T-helper 1 cell (primary cell): ENCODE measurements at places on chromosomes 7 and 10.
A peak's percentile ranks its signal among the peaks of the same experiment; 100 is the strongest.

DNA sequence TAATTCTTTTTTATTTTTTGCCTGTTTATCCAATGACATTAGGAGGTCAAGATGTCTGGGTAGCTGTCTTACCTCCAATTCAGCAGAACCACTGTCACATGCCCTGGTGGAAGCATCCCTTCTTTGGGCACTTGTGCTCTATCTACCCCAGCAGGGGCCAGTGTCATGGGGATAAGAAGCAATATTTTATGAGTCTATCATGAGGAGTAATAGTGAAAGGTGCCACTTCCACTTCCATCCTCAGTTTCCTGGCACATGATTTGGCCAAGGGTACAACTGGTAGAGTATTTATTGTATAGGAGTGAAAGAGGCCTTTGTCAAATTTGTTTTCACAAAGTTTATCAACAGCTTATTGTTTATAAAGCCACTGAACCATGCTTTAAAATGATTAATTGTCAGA, 112.5 kb downstream of the CCDC71L start:
- DNase-seq: no peak

DNA sequence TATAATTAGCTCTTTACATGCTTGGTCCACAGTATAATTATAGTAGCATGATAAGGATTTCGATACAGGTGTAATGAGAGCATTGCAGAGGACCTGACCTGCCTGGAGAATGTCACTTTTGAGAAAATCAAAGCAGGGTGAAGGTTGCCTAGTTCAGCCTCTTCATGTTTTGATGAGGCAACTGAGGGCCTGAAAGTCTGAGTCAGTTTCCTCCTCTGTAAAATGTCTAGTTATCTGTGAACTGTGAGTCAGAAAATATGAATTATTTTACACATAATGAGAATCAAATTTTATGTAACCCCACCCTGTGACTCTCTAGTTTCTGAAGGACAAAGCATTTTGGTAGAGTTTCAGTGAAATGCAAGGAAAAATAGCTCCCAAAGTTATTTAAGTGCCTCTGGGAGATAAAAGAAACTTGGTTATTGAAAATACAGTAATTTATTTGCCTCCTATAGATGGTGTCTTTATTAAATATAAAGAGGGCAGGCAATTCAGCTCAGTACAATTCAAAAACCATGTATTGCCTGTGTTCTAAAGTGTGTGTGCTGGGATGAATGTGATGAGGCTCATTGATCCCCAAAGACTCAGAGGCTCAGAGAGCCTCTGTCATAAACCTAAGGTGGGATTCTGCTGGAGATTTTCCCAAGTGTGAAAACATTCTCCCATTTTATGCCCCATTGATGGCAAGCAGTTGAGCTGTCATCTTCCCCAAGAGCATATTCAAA, 37.3 kb upstream of the SAMD9L start:
- peak; percentile 29 for DNase-seq

DNA sequence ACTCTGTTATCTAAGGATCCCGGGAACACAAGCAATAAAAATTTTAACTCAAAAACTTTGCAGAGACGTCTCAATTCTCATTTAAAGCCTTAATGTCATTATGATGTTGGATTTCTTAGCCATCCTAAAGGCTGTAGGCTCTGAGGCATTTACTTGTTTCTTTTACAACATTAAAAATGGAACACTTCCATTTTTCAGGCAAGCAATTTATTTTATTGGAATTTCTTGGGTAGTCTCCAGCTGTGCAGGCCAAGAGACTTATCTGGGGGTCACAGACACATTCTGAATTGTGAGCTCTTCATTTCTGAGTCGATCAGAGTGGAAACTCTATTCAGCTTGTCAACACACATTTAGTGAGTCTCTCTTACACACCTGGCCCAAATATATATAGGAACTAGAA, 48.0 kb upstream of the KIF5B start:
- no peak for DNase-seq

- no peak for DNase-seq
These were observed 306.6 kb upstream of the ZMIZ1 start for GRCh38 chr10:78762086-78762630.

- no peak for DNase-seq
These were observed 24.0 kb downstream of the GSTO2 start for GRCh38 chr10:104293011-104293410.

- no peak for DNase-seq
These were observed 2.0 kb upstream of the ANLN start for GRCh38 chr7:36387435-36388231.

GRCh38 chr7:22426463-22427094, 69.6 kb upstream of the RAPGEF5 start:
- DNase-seq: no peak

GRCh38 chr7:137454246-137454724, 110.8 kb upstream of the PTN start:
- DNase-seq: no peak

DNA sequence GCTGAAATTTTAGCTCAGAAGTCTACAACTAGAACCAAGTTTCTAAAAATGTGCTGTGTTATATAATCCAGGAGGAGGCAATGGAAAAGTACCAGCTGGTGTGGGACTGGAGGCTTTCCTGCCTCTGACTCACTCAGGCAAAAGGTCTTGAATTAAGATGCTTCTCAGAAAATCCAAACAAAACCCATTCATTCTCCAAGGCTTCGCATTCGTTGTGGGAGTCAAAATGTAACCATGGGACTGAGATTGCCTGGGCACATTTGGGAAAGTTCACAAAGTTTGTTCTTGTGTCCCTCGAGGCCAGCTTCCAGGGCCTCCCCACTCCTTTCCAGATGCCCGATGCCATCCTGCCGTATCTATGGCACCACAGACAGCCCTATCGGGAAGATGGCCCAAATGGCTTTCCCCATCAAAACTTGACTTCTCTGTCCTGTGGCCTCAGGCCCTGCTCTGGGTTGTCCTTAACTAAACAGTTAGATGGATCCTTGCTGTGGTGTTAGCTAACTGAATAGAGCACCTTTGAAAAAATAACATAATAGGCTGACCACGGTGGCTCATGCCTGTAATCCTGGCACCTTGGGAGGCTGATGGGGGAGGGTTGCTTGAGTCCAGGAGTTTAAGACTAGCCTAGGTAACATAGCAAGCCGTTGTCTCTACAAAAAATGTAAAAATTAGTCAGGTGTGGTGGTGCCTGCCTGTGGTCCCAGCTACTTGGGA, 180.5 kb downstream of the PFKFB3 start:
- DNase-seq: no peak

GRCh38 chr10:113410618-113411017, 142.2 kb upstream of the HABP2 start:
- no peak for DNase-seq

DNA sequence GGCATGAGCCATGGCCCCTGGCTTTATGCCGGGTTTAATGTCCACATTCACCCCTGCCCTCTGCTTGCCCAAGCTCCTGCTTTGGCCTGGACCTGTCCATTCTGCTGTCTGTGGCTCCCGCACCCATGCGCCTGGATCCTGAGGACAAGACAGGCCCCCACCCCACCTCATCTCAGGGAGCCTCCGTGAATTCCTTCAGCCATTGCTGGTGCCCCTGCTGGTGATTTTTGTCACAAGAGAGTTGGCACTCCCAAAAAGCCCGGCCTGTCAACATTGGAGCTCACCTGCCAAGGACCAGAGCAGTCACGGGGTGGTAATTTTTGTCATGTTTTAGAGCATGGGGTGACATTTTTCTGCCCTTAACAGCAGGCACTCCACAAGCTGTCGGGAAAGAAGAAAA, 127.5 kb upstream of the PLXNA4 start:
- no peak for DNase-seq

- DNase-seq: no peak
These were observed 129.2 kb downstream of the KCND2 start for GRCh38 chr7:120402079-120402767.

- no peak for DNase-seq
These were observed 13.0 kb downstream of the BRAF start for GRCh38 chr7:140911746-140912145.

DNA sequence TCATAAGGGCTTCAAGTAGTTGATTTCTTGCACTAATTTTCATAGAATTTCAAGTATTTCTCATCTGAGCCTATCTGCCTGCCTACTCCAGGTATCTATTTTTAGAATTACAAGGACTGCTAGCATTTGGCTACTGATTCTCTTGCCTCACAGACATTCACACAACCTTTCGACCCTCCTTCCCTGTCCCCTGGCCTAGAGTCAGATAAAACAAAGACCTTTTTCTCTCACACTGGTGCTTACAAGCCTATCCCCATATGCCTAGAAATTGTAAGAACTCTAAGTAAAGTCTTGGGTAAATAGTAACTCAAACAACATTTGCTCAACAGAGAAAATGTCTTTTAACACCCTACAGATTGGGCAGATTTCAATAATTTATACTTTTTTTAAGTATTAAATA, 6.3 kb downstream of the GPAM start:
- DNase-seq: no peak

GRCh38 chr7:22920672-22921071, 93.3 kb downstream of the HYCC1 start:
- no peak for DNase-seq

DNA sequence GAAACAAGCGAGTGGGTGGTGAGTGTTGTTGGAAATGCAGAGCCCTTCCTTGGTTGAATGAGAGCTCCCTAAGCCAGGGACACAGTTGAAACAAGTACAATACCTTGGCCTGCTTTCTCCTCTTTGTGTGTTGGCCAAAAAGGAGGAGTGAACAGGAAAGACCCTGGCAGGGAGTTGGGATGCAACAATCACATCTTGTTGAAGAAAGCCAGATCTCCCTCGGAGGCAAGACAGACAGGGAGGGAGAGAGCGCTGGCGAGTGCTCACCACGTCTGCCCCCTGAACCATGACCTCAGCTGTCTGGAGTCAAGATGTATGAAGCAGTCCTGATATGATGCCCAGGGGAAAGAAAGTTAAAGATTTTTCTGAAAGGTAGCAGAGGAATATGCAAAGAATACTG, 66.8 kb downstream of the ADAM12 start:
- DNase-seq: no peak

- DNase-seq: no peak
These were observed 13.6 kb downstream of the ENTPD7 start for GRCh38 chr10:99672884-99673283.

- peak; percentile 79 for DNase-seq
These were observed 83.5 kb downstream of the SGMS1 start for GRCh38 chr10:50540069-50540825.

DNA sequence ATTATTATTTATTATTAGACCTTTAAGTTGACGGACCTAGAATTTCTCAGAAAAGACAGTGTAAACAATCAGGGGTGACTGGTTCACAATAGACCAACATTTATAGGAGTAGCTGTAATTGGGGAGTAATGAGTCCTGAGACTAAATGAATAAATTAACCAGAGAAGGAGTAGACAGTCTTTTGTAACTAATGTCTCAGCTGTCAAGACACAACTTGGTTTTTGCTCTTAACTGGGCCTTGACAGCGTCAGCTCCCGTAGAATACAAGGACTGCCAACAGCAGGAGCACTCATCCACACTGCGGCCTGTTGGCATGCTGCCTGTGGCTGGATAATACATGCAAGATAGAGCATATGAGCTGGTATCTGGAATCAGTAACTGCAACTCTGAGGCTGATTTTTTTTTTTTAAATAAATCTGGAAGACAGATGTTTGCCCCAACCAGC, 123.9 kb downstream of the CACNA2D1 start:
- no peak for DNase-seq

DNA sequence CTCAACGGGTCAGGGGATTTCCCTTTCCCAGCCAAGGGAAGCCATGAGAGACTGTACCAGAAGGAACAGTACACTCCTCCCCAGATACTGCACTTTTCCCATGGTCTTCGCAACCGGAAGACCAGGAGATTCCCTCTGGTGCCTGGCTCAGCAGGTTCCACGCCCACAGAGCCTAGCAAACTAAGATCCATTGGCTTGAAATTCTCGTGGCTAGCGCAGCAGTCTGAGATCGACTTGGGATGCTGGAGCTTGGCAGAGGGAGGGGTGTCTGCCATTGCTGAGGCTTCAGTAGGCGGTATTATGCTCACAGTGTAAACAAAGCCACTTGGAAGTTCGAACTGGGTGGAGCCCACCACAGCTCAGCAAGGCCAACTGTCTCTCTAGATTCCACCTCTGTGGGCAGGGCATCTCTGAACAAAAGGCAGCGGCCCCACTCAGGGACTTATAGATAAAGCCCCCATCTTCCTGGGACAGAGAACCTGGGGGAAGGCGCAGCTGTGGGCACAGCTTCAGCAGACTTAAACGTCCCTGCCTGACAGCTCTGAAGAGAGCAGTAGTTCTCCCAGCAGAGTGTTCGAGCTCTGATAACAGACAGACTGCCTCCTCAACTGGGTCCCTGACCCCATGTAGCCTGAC, 29.6 kb downstream of the SLC16A12 start:
- no peak for DNase-seq

DNA sequence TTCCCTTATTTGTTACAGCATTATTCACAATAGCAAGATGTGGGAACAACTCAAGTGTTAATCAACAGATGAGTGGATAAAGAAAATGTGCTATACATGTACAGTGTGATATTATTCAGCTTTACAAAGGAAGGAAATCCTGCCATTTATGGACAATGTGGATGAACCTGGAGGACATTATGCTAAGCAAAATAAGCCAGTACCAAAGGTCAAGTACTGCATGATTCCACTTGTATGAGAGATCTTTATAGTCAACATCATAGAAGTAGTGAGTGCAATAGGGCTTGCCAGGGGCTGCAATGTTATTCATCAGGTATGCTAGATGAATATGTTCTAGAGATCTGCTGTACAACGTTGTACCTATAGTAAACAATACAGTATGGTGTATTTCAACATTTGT, 138.5 kb upstream of the AGR3 start:
- no peak for DNase-seq

DNA sequence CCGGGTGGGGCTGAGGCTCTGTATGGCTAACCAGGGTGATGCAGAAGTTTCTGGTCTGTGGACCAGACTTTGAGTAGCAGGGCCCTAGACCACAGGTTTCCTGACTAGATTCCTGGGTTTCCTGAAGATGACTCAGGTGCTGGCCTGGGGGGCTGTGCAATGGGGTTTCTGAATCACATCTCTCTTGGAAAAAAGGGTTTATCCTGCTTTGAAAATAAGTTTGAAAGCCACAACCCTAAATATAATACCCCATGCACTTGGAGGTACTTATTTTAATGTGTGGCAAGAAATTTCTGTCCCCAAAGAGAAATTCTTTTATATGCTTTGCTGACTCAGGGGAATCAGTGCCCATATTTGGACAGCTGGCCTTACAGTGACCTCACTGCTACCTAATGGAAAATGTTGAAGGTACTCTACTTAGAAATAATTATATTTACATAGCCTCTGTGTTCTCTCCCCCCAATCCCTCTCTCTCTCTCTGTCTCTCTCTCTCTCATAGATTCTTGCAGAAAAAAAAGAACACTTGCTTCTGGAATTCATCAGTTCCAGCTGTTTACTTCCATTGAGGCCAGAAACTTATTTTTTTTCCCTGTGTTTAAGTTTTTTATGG, 184.4 kb upstream of the LYZL2 start:
- DNase-seq: no peak

DNA sequence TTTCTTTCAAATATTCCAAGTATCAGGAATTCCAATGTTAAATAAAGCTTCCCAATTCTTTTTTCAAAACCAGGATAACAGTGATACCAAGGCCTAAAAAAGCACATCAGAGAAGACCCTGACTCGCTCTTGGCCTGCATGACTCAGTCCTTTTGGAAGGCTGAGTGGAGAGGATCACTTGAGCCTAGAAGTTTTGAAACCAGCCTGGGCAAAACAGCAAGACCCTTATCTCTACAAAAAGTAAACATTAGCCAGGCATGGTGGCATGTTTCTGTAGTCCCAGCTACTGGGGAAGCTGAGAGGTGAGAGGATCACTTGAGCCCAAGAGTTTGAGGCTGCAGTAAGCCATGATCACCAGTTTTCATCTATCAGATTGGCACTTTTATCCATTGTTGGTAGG, 18.7 kb downstream of the NFE2L3 start:
- DNase-seq: no peak
